ENCODE measurements at places on chromosomes 6 and 20.

- no peak for DNase-seq
Observed at GRCh38 chr20:38334016-38334415, 12.3 kb upstream of the LBP start.

DNA sequence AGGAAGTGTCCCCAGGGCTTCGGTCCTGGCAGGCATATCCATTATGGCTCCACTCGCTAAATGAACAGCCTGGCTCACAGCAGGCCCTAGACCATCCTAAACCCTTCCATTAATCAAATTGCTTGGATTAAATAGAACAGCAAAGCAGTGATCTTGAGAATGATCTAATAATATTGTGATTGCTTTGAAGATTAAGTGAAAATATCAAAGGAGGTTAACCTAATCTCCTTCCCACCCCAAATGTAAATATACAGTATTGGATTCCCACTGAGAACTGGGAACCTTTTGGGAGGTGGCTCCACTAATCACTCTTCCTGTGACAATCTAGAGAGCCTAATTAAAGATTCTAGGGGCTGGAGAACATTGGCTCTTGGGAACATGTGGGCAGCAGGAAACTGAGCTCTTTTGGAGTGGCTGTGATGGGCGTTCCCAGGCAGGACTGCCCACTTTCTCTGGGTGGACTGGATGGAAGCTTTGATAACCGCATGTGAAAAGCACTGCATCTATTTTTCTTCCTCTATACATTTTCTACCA is 68.3 kb upstream of the FRMD1 start:
- no peak for DNase-seq

DNA sequence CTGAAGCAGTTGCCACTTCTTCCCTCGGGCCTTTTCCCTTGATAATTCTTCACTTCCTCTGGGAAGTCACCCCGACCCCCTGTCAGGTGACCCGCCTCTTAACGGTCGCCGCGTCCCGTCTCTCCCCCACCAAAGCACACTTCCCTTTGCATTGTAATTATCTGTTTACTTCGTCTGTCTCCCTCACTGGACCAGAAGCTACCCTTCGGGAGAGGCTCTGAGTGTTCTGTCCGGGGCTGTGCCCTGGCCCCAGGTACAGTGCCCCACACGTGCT is 771 bp upstream of the SNAI1 start:
- DNase-seq = no peak

- no peak for DNase-seq
Observed at GRCh38 chr6:98747273-98747672, 87.1 kb upstream of the POU3F2 start.

DNA sequence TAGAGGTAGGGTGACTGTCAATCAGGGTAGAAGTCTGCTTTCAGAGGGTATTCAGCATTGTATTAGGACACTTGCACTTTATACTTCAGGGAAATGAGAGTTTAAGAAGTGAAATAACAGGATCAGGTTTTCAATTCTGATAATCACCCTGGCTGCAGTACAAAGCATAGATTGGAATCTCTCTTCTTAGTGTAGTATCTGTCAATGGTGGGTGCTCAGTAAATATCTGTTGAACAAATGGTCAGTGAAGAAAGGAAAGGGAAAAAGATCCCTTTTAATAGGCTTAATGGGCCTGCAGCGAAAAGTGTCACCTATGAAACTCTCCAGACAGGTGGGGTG is 18.7 kb downstream of the TUBB2B start:
- no peak for DNase-seq
